ENCODE measurements at places on chromosomes 3 and 15.

DNA sequence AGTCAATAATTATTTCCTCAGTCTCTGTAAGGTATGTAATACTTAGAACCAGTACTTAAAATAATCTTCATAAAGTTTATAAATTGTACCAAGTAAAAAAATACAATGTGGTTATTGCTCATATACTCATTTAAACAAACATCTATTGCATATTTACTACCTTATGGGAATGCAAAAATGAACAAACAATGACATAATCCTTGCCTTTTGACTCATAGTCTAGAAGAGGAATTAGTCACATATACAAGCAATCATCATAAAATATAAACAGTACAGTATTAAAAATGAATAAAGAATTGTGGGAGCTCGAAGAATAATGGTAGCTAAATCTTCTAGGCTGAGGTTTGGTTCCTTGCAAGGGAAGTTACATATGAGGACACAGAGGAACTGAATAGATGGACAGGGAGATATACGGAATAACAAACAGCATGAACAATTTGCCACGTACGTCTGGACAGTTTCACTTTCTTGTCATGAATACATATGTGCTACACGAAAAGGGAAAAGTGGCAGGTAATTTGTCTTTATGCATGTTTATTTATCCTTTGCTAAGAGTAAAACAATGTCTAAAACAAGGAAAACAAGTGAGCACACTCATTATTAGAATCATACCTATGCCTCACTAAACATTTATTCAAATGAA, 17.2 kb downstream of the IMPG2 start:
- DNase-seq: no peak

DNA sequence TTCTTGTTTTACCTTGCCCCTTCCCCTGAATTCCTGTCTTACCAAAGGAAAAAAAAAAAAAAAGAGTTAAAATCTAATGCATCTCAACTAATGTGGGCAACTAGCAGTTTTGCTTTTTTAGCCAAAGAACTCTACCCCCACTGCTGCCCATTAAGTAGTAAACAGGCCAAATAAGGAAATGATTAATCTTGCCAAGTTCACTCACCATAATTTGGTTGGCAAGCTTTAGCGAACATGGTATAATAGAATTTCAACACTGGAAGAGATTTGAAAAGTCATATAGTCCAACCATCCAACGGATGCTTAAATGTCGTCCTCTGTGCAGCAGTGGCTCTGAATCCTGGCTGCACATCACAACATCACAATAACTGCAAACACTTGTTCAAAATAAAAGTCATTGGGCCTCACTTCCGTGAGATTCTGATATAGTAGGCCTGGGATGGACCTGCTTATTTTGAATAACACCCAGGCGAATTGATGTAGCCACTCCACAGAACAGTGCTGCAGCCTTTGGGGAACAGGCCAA, 142.0 kb upstream of the UBE2E1 start:
- DNase-seq: no peak

DNA sequence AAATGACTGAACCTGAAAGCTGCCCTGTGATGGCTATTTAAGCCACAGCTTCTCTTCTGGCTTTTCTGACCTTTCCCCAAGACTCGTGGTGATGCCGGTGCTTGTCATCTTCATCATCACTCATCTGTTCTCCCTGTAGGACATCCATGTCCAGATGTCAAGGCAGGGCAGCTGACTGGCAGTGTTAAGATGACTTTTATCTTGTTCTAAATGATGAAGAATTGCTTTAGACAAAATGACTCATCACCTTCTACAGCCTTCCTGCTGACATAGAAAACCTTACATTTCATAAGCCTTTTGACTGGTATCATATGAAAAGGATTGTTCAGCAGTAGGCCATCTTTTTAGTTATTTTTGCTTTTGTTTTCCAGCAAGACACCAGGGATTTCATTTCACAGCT, 67.0 kb upstream of the GPR149 start:
- DNase-seq: no peak

GRCh38 chr3:109702252-109702651, 364.9 kb upstream of the DPPA4 start:
- no peak for DNase-seq

DNA sequence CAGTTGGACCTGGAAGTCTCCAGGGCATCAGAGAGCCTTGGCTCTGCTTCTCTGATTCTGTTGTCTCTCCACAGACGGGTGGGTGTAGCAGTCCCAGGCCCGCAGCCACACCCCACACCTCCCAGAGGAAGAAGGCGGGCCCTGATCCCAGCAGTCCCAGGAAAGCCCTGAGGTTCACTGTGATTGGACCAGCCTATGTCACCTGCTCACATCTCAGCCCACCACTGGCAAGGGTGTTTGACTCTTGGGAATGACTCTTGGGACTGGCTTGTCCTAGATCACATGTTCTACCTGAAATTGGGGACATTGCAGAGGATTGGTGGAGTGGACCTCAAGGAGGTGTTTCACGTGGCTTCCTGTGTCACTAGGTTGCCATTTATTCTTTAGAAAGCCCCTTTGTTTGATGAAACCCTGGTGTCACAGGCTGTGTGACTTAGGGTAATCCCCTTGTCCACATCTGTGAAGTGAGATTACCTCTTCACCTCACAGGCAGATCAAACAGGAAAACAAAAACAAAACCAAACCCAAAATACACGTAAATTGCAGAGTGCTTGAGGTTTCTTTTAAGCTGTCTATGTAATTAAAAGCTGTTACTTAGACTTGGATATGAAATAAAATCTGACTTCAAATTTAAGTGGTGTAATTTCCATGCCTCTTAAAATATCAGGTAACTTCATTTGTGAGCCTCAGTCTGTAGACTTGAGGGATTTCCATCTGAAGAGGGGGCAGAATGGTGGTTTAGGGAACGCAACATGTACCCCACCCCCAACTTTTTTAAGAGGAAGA, 26.7 kb downstream of the FLNB start:
- DNase-seq: no peak

DNA sequence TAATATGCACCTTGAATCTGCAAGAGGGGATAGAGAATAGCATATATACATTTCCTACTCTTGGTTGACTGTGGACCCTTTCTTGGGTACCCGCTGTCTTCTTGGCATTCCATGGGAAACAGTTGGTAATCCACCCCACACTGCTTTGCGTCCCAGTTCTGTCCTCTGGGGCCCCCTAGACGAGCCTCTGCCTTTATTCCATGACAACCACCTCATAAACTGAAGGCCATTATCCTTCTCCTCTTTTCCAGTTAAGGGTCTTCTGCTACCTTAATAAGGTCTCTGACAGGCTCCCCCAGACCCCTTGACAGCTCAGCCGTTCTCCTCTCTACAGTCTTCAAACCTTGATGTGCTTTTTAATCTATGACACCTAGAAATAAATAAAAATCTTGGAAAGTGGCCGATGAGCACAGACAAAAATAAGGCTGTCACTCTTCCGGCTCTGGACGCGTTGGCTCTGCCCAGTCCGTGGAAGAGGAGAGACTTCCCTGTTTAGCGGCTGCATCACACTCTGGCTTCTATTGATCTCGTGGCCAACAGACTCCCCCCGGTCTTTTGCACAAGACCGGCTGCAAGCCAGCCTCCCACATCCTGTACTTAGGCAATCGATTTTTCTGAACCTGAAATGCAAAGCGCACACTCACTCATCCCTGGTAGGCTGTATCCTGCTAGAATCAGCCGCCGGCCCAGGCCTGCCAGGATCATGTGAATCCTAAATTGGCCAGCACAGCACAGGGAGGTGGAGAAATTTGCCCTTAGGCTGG, 251.0 kb upstream of the TLE3 start:
- DNase-seq: no peak

DNA sequence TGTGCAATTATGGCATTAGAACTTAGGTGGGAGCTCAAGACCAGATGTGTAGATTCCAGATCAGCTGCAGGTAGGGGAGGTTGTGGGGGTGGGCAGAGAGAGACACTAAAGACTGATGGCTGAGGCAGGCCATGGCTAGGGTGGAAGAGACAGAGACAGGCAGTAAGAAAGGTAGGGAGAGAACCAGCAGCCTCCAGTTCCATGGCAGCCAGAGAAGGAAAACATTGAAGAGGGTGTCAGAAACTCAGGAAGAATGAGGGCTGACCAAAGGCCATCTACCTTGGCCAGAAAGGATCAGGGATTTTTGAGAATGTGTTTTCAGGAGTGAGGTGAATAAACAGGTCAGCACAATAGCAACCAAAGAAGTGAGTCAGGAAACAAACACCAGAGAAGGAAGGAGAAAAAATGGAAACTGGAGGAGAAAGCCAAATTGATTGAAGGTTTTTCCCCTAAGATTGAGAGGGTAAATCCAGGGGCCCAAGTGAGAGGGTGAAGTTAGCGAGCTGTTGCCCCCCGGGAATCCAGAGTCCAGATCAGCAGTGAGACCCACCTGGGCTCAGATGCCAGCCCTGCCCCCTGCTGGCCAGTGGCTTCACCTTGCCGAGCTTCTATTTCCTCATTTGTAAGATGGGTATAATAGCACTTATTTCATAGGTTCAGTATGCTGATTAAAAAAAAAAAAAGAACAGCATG, 41.0 kb downstream of the ABHD2 start:
- no peak for DNase-seq

- DNase-seq: no peak
Observed at GRCh38 chr3:76788206-76788605, 251.7 kb upstream of the ROBO2 start.

DNA sequence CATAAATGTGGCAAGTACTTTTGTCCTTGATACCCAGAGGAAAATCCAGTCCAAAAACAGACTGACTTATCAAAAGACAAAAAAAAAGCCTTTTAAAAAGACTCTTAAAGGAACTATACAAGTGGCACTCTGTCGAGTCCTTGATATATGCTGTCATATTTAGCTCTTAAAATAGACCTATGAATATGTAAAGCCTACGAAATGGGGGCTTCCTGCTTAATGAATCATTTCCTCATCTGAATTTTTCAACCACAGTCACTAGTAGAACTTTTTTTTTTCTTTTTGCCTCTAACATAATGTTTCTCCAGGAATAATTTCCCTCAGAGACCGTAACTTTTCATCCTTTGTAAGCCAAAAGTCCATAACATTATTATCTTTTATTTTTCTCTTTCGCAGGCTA, 95.8 kb downstream of the P3H2 start:
- DNase-seq: peak; percentile 81

GRCh38 chr3:174101244-174101643, 703.7 kb downstream of the NLGN1 start:
- DNase-seq: no peak

GRCh38 chr3:48275287-48276027, 34.6 kb downstream of the ZNF589 start:
- DNase-seq: no peak

DNA sequence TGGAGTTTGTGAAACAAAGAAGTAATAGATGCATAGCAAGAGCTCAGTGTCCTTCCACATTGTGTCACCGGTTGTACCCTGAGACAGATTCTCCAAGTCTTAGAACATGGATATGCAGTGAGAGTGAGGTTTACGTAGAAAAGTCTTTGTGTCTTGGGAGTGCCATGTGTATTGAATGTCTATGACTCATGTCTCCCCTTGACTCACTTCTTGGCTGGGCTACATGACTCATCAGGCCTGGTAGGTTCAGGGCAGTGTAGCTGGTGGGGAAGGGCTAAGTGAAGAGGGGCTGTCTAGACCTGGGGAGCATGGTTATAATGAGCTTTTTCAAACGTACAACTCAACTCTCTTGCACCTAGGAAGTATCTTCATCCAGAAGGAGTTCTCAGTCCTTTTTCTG, 167.4 kb downstream of the GAP43 start:
- DNase-seq: peak; percentile 87

- DNase-seq: no peak
Observed at GRCh38 chr3:52752045-52752660, 18.6 kb downstream of the NEK4 start.

GRCh38 chr3:15997274-15997943, 177.1 kb upstream of the GALNT15 start:
- DNase-seq: no peak

- no peak for DNase-seq
Observed at GRCh38 chr3:129161860-129162271, 1.0 kb upstream of the ISY1 start.

Data from SW 1271 (cell line).